ENCODE measurements at places on chromosomes 6 and 20.

DNA sequence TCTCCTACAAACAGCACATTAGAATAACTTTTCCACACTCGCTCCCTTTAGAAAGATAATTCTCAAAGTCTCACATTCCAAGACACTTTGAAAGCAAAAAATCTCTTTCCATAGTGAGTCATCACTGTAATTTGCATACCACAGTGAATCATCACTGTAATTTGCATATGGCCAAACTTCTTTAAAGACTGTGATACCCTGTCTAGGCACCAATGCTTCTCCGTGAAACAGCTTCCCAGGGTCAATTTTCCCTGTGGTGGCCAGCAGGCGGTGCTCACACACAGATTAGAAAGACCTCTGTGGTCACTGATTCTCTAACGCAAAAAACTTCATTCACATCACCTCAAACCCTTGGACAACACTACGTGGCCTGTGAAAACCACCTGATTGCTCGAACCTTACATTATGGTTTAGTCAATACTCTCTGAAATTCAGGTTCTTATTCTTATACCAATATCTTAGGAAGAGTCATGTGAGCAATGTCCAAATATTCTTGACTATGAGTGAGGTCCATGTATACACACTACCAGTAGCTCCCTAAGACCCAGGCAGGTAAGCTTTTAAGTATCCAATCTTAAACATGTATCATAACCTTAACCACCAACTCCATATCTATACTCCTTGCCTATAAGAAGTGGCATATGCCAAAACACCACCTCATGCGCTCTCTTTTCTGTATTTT lies 78.5 kb upstream of the PHACTR1 start:
- H3K4me1 ChIP-seq, result no peaks in the 10 kb centered on the region
- peak; percentile 63 for DNase-seq
- H3K27me3 ChIP-seq, result peaks cover 13% of the 10 kb centered on the region
- H3K27ac ChIP-seq, result no peak overlapping the region
- no peak overlapping the region for H3K4me3 ChIP-seq

- no peak overlapping the region for H3K4me3 ChIP-seq
- no peak overlapping the region for H3K27ac ChIP-seq
- no peaks in the 10 kb centered on the region for H3K4me1 ChIP-seq
- H3K27me3 ChIP-seq, result no peaks in the 10 kb centered on the region
Observed at GRCh38 chr6:145276756-145277155, 458.6 kb downstream of the EPM2A start.

DNA sequence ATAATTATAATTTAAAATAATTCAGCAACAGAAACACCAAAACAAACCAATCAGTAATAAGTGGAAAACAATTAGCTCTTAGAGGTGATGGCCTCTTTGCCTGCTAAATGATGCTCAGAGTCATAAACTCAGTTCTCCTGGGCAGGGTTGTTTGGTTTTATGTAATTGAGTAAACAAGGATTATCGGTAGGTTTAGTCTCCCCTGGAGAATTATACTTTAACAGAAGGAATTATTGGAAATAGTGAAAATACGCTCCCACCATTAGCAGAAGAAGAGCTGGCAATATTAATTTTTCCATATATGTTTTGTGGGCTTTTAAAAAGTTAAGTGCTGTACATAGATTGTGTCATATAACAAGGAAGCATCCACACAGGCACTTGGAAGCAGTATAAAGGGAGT lies 27.0 kb downstream of the CAP2 start:
- H3K4me1 ChIP-seq, result peaks cover 23% of the 10 kb centered on the region
- no peak overlapping the region for H3K4me3 ChIP-seq
- H3K36me3 ChIP-seq, result no peaks in the 10 kb centered on the region
- H3K27ac ChIP-seq, result no peak overlapping the region
- no peaks in the 10 kb centered on the region for H3K27me3 ChIP-seq

DNA sequence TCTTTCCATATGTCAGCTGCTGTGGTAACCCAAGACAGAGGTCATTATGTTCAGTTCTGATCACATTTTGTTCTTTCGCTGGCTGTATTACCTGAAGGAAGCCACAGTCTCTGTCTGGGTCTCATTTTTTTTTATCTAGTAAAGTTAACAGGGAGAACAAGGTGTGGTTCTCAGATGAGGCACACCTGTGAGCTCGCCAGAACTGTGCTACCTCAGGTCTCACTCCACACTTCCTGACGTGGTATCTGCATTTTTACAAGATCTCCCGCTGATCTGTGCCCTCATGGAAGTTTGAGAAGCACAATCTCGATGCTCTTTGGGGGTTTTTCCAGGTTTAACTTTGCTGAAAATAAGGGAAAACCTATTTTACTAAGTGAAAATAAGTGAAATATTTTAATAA lies 169.5 kb upstream of the CENPW start:
- no peak overlapping the region for H3K27ac ChIP-seq
- H3K36me3 ChIP-seq, result no peaks in the 10 kb centered on the region
- 0 out of 2 replicates have a peak, but pooled peaks cover 3% of the 10 kb centered on the region for H3K4me1 ChIP-seq
- H3K27me3 ChIP-seq, result no peaks in the 10 kb centered on the region
- no peak overlapping the region for H3K4me3 ChIP-seq
